ENCODE measurements at places on chromosomes 6 and 20.

GRCh38 chr6:113739041-113739655, 118.0 kb upstream of the MARCKS start:
- no peak for DNase-seq

DNA sequence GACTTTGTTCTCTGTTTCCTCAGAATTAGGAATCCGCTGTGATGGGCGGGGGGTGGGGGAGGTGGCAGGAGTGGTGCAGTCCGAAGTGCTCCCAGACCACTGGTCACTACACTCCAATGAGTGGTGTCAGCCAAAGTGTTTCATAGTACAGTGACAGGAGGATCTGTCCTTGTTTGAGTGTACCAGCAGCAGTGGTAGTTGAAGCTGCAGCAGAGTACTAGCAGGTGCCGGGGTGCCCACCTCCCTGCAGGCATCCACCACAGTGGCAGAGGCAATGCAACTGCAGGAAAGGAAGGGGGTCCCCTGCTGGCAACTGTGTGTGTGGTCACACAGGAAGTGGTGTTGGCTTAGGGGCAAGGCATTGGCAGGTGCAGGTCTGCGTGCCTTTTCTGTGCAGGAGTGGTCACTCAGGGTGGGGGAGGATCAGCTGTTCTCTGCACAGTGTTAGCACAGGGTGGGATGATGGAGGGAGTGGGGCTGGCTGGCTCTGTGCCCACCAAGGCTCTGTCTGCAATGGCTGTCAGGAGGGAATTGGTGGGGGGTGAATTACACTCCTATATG, 9.7 kb downstream of the HLA-DOB start:
- no peak for DNase-seq

DNA sequence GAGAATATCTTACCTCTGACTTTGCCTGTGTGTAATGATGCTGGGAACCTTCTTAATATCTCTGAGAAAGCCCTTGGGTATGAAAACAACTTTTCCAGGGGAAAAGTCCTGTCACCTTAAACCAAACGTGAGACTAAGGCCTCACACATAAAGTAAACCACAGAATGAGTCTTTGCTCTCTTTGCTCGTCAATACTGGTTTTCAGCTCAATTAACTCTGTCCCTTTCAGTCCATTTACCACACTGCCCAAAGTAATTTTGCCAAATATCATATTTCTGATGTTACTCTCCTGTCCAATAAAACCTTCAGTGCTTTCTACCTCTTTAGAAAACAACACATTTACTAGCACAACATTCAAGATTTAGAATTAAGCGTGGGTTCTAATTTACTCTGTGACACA, 100.5 kb upstream of the HMGCLL1 start:
- no peak for DNase-seq

GRCh38 chr20:23298926-23299672, 51.5 kb upstream of the NXT1 start:
- no peak for DNase-seq

DNA sequence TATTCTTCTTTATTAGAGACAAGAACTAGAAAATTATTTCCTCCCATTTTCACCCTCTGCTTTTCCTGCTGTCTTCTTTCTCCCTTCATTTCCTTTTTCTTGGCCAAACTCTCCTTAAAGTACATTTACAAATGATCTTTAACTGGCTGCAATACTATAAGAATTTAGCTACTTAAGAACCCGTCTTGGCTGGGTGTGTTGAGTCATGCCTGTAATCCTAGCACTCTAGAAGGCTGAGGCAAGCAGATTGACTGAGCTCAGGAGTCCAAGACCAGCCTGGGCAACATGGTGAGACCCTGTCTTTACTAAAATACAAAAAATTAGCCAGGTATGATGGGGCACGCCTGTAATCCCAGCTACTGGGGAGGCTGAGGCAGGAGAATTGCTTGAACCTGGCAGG, 39.3 kb upstream of the SRPK1 start:
- DNase-seq = no peak

- no peak for DNase-seq
Observed at GRCh38 chr6:168562576-168563151, 121.7 kb downstream of the SMOC2 start.

DNA sequence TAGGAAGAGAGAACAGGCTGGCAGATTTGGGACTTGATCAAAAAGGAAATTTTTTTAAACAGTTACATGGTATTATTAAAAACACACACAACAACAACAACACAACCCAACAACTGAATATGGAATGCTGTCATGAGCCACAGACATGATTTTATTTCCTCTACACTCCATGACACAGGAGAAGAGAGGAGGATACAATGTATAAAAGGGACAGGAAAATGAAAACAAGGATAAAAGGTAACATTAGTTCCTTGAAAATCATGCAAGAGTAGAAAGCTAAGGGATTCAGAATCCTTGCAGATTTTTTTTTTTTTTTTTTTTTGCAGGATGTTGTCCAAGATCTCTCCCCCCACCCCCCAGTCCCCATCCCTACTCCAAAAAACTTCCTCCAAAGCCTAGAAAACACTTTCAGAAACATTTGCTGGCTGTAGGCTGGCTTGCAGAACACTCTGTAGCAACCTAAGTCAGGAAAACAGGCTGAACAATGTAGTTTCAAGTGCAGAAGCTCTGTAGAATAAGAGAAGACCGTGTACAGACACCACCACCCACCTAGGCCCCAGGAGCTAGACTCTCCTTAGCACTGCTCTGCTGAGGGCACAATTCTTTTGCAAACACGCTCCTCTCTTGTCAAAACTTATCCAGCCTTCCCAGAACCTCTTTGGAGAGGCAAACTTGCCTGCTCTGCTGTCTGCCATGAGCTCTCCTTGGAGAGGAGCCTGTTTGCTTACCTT, 845 bp downstream of the ZMYND8 start:
- DNase-seq = no peak

DNA sequence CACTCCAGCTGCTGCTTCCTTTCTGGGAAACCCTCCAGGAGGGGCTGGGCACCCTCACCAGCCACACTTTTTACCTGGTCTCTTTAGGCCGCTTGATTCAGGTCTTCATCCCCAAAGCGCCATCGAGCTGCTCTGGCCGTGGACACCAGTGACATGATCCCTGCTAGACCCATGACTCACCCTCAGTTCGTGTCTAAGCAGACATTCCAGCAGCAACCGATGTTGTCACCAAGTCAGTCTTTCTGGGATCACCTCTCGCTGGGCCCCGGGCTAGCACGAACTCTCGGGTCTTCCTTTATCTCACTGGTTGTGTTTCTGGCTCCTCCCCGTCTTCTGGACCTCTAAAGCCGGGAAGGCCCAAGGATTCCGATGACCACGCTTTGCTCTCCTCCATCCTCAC, 43.0 kb upstream of the GPR31 start:
- no peak for DNase-seq

DNA sequence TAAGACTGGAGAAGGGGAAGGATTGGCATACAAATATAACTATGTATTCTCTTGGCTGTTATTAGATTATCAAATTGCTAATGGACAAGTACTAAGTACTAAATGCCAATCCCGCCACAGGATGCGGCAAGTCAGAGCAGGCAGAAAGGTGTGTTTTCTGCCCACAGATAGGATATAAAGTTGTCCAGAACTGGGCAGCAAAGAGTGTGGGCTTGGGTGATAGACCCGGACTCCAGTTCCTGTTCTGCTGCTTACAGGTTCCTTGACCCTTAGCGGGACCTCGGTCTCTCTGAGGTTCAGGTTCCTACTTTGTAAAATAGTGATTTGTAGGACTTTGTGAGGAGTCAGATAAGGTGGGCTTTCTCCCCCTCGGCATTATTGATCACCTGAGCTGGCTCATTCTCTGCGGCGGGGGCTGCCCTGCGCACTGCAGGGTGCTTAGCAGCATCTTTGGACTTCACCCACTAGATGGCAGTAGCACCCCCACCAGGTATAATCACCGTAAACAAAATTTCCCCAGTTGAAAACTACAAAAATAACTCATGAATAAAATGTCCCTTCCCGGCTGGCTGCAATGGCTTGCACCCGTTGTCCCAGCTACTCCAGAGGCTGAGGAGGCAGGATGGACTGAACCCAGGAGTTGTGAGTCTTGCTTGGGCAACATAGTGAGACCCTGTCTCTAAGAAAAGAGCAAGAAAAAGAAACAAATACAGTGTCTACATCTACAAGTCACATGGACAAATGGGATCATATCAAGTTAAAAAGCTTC, 193.1 kb downstream of the DOK5 start:
- no peak for DNase-seq

DNA sequence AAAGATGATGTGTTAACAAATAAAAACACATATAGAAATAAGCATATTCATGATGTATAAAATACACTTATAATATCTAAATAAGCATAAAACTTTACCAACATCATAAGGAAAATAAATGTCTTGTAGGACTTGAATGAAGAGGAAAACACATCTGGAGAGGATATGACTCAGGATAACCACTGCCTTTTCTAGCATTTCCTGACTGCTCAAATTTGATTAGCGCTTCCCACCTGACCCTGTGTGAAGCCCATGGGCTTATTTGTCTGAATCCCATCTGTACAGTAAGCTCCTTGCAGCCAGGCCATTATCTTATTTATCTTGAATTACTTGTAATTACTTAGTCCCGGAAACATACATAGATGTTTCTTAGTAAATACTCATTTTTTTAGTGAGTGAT, 608.6 kb downstream of the COL12A1 start:
- DNase-seq = no peak

- DNase-seq = no peak
Observed at GRCh38 chr20:20364593-20365479, 3.1 kb upstream of the INSM1 start.

DNA sequence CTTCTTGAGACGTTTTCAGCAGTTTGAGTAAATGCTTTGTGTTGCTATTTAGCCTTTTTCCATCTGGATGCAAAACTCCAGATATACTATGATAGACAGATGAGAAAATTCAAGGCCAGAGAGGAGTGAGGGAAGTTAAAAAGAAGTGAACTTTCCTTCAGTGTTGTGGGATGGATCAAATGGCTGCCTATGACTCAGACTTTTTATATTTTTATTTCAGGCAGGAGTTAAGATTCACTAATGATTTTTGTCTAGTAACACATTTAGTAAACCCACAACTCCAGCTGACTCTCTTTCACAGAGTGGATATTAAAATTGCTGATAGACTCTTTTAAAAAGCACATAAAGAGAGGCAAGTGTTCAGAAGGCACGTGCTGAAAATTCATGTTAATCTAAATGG, 23.2 kb upstream of the PTCHD4 start:
- DNase-seq = no peak

GRCh38 chr20:8305449-8305978, 173.4 kb downstream of the PLCB1 start:
- peak; percentile 72 for DNase-seq

- DNase-seq = no peak
Observed at GRCh38 chr20:33415948-33416347, 14.6 kb upstream of the CDK5RAP1 start.

DNA sequence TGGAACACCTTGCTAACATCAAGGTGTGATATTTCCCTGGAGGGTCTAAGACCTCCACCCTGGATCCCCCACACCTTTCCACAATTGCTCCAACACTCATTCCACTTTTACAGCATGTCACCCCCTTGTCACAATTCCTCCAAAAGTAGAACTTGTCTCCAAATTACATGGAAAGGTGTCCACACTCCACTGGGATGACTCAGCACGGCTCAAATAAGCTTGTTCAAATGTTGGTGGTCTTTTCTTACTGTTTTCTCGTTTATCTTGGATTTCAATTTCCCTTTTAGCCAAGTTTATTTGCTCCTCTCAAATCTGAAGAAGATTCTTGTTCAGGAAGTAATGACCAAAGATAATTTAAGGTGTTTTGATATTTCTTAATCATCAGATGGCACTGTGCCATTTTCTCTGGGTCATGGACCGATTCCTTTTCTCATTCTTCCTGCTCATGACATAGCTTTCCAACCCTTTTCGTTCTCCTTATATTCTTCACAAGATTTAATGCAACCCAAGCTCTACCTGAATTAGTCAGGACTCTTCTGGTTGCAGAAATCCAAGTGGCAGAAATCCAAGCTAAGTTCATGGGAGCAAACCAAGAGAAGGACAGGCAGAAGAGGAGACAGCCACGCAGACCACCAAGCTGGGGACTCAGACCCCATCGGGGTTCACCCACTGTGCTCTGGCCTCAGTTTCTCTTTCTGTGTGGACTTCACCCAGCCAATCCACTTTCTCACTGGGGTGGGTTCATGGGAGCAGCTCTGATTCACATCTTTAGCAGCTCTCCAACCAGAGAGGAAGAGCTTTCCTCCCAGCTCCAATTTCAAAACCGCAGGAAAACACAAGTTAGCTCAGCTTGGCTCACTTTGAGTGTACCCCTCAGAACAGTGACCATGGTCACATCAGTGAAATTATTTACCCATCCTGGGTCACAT, 110.5 kb upstream of the CDYL start:
- DNase-seq = no peak

DNA sequence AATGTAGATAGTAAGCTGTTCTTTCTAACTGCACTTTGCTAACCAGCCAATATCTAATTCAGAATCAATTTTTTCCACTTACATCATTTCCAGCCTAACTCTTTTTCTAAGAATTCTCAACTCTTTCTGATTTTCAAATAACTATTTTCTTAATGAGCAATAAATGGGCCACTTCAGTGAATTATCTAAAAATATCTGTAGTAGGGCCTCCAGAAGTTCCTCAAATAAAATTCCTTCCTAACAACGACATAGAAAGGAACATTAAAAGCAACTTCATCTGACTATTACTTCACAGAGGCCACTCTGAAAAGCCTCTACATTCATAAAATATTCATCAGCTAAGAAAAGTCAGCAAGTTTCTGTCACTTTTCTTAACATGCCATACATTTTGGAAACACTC, 4.8 kb downstream of the COL12A1 start:
- no peak for DNase-seq

DNA sequence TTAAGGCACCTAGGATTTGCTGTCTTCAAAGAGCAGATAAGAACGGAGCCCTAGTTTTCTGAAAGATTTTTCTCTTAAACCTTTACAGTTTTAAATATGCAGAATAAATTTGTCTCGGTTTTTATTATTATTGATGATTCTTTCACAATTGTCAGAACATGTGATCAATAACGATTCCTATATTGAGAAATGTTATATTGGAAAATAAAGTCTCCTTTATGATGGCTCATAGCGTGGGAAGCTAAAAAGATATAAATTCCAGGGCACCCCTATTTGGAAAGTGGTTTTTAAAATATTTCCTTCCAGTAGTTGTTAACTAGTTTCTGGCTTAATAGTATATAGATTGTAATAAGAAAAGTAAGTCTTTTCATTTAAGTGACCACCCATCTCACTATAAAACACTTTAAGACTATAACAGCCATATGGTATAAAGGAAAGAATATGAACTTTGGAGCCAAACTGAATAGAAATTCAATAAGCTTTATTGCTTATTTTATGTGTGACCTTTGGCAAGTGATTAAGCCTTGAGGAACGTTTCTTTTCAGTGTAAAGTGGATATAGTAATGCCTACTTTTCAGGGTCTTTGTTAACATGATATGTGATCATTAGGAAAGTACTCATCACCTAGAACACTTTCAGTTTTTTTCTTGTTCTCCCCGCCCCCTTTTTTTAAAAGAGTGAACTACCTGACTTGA, 369.6 kb downstream of the LAMA2 start:
- DNase-seq = no peak

Data from CD4-positive, alpha-beta T cell treated with Interleukin-15 for 1 hour (primary cell).